Panc1 (cell line): ENCODE measurements at places on chromosomes 3 and 15. TPM values are rescaled to one million over a fixed set of nuclear protein-coding genes. Genes with fewer than 3 reads are reported as not detected.

TNFAIP8L3 gene
- 1.0 TPM for total RNA-seq

C3orf52 gene
- 12.6 TPM for total RNA-seq

ZNF662 gene
- total RNA-seq = not detected

SSUH2 gene
- not detected for total RNA-seq

DNA sequence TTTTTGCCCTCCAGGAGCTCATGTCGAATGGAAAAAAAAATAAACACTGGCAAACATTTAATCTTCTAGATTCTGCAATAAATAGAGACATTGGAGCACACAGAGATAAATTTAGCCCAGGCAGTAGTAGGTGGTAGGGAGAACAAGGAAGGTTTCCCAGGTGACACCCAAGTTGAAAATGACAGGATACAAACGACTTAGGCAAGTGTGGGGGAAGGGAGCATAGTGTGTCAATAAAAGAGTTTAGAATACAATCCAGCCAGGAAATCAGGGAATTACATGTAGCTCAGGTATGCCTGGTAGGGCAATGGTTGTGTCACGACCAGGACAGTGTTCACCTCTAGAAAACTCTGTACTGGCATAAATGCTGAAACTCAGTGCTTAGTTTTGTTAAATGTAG lies 364.6 kb upstream of the AGTR1 start:
- no peak for DNase-seq

GRCh38 chr15:56261854-56262509 lies 18.3 kb upstream of the RFX7 start:
- DNase-seq = no peak

PLSCR1 gene
- total RNA-seq = 52.7 TPM

DNA sequence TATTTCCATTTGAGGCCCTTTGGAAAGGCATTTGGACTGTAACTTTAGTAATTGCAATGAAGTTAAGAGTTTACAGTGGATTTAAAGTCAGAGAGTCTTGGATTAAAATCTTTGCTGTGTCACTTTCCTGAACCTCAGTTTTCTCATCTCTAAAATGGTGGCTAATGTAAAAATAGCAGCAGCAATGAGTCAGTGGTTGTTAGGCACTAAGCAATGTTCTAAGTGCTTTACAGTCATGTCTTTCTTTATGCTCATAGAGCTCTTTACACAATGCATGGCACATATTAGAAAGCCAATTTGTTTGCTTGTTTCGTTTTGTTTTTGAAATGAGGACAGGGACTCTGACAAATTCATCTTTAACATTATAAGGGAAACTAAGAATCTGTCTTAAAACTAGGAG lies 222.7 kb upstream of the DNAJC19 start:
- no peak for DNase-seq

GRCh38 chr15:90617668-90618097 lies 88.0 kb downstream of the CRTC3 start:
- no peak for DNase-seq

DNA sequence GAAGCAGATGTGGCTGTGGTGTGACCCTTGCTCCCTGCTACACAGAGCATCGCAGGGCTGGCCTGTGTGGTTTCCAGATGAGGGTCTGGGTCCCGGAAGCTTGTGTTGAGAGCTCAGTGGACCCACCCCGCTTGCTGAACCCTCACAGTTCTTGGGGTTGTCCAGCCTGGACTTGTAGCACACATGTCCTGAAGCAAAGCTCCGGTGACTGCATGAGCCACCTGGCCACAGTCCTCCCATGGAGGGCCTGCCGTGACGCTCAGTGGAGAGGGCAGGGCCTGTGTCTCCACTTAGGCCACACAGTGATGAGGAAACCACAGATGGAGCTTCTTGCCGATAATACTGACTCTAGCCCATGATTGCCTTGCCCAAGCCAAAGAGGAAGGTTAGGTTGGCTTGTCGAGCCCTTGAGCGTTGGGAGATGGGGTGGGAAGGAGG lies 62.6 kb downstream of the RGMA start:
- no peak for DNase-seq

DNA sequence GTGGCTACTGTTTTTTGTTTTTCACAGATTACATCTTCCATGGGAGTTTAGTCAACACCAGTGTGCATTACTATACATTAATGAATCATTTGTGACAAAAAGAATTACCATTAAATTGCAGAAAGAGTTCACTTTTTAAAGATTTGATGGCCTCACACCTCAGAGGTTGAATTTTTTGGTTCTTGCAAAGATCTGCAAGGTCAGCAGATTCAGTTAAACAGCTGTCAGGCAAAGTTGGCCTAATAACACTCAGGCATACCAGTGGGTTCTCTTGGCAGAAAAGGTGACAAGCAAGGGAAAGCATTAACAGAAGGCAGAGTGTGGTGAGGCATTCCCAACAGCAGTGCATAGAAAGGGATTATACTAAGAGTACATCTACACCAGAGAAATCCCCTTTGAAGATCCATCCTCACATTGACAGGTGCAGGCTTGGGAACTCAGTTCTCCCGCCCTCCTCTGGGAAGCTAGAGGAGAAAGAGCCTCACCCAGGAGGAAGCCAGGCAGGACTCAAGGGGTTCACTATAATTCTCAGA lies 24.3 kb upstream of the PTX3 start:
- no peak for DNase-seq

DNA sequence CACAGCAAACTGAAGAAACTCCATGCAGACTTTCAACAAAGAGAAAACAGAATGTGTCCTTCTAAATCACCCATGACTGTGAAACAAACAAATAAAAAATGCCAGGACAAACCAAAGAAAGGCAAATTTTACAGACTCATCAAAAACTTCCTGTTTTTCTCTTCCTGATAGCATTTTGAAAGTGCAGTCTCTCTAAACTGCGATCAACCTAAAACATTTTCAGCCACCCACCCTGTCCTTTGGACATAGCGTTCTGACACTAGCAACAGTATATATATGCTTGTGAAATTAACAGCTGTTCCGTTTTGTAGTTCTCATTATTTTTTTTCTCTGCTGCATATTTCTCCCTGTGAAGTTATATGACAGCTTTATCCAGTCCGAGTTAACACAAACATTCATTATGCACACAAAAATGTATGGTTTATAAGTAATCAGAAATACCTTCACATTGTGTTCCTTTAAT lies 151.7 kb downstream of the FBN1 start:
- no peak for DNase-seq

DNA sequence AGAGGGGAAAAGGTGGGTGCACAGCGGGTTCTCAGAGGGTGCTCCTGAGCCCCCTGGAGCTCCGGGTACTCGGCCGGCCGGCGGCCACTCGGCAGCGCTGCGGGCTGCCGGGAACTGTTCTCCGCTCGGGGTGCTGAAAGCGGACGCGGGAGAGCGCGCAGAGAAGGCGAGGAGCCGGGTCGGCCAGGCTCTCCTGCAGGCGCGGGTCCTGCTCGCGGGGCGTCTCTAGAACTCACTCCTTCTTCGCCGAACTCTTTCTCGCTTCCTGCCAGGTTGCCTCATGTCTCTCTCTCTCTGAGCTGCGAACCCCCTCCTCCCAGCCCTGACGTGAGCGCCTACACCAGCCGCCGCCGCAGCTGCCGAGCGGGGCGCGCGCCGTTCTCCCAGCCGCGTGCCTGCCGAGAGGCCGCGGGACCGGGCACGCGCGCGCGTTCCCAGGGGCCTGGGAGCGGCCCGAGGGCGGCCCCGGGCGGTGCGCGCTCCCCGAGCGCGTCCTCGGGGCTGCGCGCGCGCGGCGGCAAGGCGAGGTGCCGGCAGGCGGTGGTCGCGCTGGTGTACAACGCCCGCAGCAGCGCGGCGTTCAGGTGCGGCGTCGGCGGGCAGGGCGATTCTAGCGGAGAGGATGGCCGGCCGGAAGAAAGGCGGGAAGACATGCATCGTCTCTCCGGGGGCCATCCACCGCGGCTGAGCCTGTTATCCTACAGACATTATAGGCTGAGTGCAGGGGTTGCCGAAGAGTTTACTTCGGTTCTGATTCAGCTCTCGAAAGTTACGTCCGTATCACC lies at the start of gene PEX5L:
Gene PEX5L, minus strand, starts transcription at position 267 of the 785 bp plus-strand sequence. CDS start 338 bp downstream, outside the sequence.
- DNase-seq = no peak

GRCh38 chr3:122305818-122306621 lies 19.0 kb upstream of the CSTA start:
- DNase-seq = peak; percentile 15

DNA sequence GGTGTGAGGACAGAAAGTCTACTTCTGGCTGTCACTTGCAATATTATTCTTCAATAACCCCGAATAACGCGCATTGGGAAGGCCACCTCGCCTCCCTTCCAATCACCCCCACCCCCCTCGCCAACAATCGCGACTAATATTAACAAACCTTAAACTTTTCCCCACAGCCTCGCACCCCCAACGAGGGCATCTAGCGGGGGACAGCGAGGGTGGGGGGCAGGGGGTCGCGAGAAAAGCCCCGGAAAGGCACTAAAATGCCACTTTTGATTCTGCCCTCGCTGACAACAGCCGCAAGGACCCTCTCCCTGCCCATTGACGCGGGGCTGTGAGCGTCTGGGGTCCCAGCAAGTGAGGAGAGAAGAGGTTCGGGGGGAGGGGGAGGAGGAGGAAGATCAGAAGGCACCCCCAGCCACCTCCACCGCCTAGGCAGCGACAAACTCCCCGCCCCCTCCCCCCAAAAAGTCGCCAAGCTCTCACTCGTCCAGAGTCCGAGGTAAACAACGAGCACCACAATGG lies 868 bp downstream of the SATB1 start:
- DNase-seq = no peak

STRIT1 gene
- total RNA-seq = not detected

PODXL2 gene
- 15.3 TPM for total RNA-seq

CCR3 gene
- not detected for total RNA-seq

- no peak for DNase-seq
Observed at GRCh38 chr3:196654735-196655090, 15.2 kb downstream of the NRROS start.

DNA sequence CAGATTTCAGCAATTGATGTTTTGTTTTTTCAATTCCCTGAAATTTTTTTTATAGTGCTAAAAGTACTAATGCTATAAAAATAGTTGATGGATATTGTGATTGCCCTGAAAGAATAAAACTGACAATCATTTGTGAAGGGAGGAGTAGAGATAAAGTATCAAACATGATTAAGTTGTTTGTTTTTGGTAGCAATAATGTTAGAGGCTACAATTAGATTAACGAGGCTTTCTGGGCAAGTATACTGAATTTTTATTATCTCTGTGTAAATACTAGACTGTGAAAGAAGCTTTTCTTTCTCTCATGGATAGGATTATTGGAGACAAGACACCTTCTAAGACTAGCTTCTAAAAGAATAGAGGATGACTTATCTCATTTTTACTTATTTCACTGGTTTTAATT lies 15.6 kb downstream of the NR1D2 start:
- no peak for DNase-seq

BFSP2 gene
- 0.67 TPM for total RNA-seq

- no peak for DNase-seq
Observed at GRCh38 chr3:51751287-51751686, 27.8 kb downstream of the IQCF6 start.

CLRN1 gene
- total RNA-seq = not detected

DNA sequence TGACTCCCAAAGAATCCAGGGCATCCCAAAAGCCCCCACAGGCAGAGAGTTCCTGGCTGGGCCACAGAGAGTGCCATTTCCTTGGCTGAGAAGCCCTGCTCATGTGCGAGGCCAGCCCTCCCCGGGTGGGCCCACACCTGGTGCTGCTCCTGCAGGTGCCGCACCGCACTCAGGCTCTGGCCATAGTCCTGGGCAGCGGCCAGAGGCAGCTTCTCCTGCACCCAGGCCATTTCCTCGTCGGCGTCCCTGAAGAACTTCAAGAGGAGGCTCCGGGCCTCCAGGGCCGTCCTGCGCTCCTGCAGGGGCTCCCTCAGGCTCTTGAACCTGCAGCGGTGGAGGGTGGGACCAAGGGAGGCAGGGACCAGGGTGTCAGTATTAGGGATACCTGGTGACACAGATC lies 18.1 kb downstream of the PLA2G4B start:
- no peak for DNase-seq

DNA sequence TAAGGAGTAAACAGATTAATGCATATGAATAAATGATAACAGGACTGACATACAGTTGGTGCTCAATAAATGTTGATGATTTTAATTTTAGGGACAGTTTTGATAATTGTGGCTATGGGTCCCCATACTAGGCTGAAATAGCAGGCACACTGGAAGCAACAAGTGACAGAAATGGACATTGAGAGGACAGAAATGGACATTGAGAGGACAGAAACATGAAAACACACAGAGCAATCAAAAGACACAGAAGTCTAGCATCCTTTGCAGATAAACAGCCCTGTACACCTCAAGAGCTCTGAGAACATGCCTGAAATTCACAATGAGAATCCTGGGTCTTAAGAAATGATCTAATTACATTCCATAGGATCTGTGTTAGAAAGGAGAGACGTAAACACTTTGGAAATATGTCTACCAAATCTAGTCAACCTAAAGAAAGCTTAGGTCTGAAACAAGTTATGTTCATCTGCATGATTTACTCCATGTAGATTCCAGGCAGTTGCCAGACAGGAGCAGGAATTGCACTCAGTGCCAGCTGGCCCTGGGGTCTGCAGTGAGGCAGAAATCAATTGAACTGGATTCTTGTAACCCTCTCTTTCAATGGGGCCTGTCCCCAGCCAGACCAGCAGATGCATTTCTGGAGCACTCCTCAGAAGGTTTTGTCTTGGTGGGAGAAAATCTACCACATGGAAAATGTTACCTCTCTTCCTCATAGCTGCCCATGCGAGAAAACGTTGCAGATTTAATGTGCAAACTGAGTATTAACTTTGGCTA lies 60.3 kb downstream of the SYNM start:
- DNase-seq = no peak

GRCh38 chr15:63968700-63969099 lies 77.6 kb downstream of the DAPK2 start:
- no peak for DNase-seq

DNA sequence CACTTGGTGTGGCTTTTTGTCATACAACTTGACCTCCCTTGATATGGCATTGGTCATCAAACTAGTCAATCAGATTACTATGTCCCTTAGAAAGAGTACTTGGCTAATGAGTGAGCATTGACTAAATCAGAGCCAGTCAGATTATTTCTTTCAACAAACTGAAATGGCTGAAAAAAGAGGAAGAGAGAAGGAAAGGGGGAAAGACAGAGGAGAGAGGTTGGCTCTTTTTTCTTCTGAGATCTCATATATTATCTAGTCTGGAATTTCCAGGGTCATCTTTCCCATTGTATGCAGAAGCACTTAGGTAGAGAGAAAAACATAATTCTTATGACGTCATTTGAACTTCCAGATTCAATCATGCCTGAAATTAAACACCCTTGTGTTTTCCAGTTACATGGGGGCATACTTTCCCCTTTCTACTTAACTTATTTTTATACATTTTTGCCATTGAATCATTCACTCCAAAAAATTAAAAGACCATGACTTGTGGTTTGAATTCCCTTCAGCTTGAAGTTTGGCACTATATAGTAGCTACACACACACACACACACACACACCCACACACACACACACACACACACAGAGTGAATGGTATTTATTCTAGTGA lies 387.8 kb downstream of the LSAMP start:
- no peak for DNase-seq

MON1A gene
- 12.9 TPM for total RNA-seq

DNA sequence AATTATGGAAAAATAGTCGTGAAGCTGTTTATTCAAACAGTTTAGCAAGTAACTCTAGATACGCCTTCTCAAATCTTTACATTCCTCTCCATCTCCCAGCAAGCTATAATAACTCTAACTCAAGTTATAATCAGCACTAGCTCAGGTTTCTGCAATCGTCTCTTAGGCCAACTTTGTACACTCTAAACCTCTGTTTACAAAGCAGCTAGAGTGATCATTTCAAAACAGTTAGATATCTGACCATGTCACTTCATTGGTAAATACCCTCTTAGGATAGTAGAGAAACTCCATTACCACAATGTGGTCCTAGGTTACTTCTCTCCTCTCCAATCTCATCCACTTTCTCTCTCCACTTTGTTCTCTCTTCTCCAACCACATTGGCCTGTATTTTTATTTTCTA lies 31.2 kb downstream of the PLOD2 start:
- DNase-seq = no peak

CFAP100 gene
- total RNA-seq = not detected
